T-cell (primary cell): ENCODE measurements at places on chromosomes 7 and 10. TPM values are rescaled to one million over a fixed set of nuclear protein-coding genes. Genes with fewer than 3 reads are reported as not detected.

OPALIN gene
- total RNA-seq, result not detected

TSPAN33 gene
- 5.9 TPM for total RNA-seq

OR2A42 gene
- not detected for total RNA-seq

HOXA9 gene
- total RNA-seq, result 0.57 TPM

CALHM3 gene
- not detected for total RNA-seq

TCAF1 gene
- total RNA-seq, result 12.9 TPM
